ENCODE measurements at places on chromosomes 3 and 15.
A peak's percentile ranks its signal among the peaks of the same experiment; 100 is the strongest.

DNA sequence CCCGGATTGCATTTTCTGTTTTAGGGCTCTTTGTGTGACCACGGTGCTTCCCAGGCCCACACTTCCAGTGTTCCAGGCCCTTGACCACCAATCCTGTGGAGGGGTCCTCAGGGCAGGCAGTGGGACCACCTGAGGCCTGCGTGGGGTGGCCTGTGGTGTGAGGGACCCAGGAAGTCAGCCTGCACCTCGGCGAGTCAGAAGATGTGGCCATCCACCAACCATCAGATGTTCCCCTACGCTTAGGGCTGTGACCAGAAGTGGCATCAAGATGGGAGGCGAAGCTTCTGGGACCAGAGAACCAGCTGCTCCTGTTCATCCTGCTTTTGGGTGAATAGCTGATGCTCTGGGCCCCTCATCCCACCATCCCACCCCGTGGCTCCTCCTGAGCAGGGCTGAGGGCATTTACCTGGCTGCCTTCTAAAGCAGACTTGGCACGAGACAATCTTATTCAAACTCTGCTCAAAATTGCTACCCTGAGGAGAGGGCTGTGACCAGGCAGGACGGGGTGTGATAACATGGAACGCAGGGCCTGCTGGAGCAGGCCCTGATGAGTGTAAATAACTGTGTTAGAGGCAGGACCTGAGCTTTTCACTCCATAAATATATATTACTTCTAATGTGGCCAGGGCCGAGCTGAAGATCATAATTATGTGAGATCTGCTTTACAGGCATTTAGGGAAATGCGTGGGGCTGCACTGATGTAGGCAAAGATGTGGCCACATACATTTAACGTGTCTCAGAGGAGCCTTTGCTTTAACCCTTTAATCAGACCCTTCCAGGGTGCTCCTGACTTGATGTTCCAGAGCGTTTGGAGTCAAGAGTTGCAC, 28.8 kb downstream of the SMAD3 start:
- DNase-seq = no peak

- peak; percentile 35 for DNase-seq
Observed at GRCh38 chr3:10344147-10344943, 23.4 kb upstream of the SEC13 start.

DNA sequence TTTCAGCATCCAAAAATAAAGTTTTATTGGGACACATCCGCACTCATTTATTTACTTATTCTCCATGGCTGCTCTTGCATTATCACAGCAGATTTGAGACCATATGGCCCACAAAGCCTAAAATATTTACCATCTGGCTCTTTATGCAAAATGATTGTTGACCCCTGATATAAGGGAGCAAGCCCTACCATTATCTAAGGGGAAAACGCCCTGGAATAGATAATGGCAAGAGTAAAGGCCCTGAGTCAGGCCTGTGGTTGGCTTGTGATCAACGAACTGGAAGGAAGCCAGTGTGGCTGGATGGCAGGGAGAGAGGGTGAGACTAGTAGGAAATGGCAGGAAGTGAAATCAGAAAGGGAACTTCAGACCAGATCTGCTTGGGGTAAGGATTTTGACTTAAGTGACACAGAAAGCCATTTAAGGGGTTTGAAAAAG, 24.6 kb upstream of the DMXL2 start:
- no peak for DNase-seq

- DNase-seq = no peak
Observed at GRCh38 chr15:70286113-70286806, 188.5 kb upstream of the TLE3 start.

GRCh38 chr15:90638963-90639362, 78.2 kb upstream of the BLM start:
- DNase-seq = no peak

DNA sequence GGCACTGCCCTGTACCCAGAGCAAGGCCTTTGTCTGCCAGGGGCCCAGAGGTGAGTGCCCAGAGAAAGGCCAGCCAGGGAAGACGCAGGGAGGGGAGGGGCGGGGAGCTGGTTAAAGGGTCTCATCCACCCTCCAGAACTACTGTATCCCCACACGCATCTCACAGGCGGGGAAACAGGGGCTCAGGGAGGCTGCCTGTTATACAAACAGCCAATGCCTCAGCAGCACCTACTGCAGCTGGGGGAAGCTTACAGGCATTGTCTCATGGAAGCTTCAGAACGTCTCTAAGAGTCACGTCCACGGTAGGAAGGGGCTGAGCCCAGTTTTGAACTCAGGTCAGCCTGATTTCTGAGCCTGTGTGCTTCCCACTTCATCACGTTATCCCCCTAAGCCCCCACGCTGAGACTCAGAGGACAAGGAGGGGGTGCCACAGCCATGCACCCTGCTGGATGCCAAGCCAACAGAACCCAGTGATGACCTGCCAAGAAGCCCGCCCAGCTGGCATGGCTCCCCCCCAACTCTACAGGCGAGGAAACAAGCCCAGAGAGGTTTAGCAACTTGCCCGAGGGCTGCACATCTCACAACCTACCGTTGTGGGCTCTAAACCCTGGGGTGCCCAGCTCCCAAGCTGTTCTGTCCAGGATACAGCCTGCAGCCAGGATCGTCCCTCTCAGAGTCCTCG, 54.5 kb downstream of the IQSEC1 start:
- DNase-seq = no peak

DNA sequence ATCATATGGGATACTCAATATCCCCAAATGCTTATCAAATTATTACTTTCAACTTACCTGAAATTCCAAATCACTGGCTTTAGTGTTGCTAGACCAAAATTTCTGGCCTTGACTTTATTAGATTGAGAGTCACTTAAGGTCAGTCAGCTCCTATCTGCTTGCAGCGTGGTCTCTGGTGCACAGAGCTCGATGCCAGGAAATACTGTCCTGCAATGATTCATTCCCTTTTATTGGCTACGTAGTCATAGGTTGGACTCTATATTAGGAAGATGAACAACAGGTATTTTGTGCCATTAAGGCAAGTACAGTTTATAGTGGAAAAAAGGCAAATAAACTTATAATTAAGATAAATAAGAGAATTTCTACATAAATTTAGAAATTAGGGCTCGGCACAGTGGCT, 378.6 kb upstream of the MCTP2 start:
- no peak for DNase-seq

- no peak for DNase-seq
Observed at GRCh38 chr15:38623744-38624143, 59.1 kb upstream of the RASGRP1 start.

DNA sequence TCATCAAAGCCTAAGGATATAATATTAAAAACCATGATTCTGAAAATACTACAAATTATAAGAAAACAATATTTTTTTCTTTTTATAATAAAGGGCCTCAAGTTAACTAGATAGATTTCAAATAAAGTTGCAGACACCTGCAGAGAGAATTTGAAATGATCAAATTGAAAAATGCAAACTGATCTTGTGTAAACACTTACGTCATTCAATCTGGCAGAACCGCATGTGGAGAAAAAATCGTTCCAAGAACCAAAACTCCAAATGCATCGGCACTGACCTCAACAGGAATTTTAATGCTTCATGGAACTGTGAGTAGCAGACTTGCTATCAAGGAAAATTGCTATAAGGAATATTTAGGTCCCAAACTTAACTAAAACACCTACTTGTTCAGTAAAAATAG, 17.2 kb downstream of the CPA3 start:
- DNase-seq = no peak

DNA sequence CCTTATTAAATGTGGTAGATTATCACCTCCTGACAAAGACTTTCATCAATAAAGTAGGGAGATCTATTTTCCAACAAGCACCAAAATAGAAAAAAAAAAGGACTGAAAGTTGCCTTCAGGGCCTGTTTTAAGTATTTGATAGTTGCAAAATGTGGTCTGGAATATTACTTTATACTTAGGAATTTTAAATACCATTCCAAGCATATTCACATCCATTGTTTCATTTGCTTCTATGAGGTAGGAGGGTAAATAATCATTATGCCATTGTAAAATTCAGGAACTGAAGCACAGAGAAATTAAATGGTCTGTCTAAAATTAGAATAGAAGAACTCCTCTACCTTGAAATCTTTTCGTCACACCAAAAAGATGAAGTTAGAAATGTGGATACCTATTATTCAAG, 110.0 kb downstream of the TMCC1 start:
- DNase-seq = no peak

DNA sequence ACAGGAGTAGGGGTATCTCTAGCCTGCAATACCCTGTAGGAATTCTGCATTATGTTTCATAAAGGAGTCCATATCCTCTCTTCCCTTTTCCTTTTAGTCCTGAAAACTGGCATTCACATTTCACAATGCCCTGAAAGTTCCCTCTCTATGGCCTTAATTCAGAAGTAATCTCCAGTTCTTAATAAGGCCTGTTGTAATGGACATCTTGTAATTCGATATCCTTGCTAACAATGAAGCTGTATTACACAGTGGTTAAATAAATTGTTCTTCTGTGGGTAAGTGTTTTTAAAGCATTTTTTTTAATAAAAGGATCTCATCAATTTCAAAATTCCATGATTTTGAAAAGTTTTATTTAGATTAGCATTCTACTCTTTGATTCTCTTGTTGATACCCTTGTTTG, 34.3 kb upstream of the NEO1 start:
- no peak for DNase-seq

DNA sequence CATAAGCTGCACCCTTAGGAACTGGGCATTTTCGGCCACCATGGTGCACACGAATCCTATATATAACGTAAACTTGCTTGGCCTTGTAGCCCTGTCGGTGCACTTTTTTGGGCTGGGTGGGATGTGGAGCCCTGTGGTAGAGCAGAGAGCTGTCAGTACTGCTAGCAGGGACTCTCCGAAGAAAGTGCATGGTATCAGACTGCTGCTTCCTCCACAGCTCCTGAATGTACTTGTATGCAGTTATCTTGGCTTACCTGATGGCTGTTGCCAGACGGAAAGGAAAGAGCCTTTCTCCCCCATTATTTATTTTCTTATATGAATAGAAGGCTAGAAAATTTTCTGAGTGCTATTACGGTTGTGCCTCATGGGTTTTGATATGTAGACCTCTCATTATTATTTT, 8.4 kb downstream of the GALK2 start:
- DNase-seq = no peak

- DNase-seq = no peak
Observed at GRCh38 chr3:39433642-39434041, 27.1 kb downstream of the RPSA start.

- DNase-seq = no peak
Observed at GRCh38 chr15:34855413-34855812, 60.1 kb upstream of the ACTC1 start.

DNA sequence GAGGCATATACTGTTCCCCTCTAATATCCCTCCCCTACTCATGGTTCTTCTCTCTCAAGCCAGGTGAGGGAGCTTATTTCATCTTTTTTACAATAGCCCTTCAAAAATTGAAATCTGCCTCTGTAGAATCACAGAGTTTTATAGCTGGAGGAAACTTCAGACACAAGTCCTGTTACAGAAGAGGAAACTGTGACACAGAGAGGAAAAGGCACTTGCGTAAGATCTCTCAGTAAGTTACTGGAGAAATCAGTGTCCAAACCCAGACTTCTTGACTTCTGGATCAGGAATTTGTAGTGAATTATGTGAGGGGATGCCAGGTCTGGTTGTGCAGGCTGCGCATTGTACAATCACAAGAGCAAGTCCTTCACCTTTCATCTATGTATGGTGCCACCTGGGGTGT, 4.6 kb downstream of the FGD5 start:
- DNase-seq = no peak

GRCh38 chr3:195407531-195408409, 35.0 kb downstream of the ACAP2 start:
- DNase-seq = no peak

DNA sequence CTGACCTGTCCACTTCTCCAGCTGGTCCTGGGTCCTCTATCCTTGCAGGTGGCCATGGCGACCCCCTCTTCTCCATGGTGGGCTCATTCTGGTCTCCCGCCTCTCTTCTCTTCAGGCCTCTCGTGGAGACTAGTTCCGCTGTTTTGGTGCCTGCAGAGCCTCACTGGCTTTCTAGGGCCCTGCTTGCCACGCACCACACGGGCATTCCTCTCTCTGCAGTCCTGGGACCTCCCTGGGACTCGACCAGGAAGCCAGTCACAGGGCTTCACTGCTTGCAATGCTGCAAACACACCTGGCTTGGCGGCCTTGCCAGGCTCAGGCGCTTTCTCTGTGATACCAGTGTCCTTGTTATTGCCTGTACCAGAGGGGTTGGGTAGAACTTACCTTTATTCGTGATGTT, 9.1 kb downstream of the SLC28A1 start:
- no peak for DNase-seq

DNA sequence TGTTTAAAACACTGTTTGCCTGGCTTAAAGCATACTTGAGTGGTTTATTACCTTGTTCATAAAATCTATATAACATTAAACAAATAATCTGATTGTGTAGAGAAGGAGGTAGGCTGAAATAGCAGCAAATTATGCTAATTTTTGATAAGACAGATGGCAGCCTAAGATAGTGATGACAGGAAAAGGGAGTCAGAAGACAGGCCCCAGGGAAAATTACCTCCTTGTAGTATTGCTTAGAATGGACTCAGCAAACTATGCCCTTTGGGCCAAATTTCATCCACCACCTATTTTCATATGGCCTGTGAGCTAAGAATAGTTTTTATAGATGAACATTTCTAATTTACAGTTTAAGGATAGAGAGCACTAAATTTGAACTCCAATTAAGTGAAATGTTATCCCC, 37.8 kb downstream of the CHD2 start:
- DNase-seq = no peak

DNA sequence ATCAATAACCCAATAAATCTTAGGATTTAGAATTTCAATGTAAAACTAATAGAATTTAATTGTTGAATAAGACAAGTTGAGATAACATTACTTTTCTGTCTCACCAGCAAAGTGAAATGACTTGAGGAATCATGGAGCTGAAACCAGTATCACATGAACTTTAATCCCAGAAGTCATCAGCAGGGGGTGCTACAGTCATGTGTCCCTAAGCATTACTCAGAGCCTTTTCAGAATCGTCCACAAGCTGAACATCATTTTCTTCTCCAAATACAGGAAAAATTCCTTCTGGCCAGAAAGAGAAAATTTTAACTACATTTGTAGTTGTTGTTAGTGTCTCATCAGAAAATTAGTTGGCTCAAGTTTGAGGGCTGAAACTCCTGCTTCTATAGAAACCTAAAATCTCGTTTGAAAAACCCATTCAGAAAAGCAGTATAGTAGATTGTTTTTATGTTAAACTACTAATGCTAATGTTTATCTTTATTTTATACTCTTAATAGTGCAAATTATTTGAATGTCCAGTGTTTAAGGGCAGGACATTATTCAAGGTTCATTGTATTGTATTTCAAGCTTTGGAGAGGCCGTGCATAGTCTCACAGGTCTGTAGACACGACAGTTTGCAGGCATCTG, 384.1 kb downstream of the PLOD2 start:
- DNase-seq = no peak

GRCh38 chr3:133506215-133506901, 67.1 kb upstream of the CDV3 start:
- DNase-seq = no peak

DNA sequence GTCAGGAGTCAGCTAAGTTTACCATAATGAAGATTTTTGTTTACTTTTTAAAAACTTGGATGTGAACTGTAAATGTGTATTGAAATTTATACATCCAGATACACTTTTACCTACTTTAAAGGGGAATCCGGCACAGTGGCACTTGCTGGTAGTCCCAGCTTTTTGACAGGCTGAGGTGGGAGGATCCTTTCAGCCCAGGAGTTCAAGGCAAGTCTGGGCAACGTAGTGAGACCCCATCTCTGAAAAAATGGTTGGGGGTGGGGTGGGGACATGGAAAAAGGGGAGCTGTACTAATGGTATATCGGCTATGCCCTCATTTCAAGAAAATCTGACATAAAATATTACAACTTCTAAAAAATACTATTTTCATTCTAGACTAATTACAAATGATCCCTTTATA, 95.8 kb upstream of the CGNL1 start:
- no peak for DNase-seq
